SW 1271 (cell line): ENCODE measurements at places on chromosomes 3 and 15.

DNA sequence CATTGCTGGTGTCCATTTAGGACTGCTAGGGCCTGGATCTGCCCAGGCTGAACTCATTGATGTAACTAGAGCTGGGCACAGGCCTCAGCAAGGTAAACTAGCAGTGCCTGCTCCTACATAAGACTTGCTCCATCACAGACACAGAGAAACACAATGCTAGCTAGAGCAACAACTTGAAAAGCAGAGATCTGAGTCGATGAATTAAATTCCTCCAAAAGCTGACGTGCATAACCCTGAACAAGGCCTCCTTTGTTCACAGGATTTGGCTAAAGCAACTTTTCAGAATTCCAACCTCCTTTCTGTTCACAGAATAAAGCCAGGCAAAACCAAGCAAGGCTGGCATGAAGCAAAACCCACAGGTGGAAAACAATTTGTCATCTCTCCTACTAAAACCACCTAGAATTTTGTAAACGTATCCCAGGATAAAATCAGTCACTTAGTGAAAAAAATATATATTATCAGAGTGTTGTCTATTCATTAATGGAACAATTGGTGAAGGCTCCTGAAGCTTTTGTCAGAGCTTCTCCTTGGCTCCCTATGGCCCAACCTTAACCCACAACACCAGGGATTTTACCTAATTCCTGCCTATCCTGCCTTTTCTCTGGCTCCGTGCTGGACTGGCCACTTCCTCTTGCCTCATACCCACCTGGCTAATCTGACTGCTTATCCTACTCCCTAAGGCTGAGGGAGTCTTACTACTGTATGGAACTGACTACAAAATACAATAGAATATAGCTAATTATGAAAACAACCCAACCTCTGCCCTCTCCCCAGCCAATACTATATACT, 39.9 kb downstream of the PLCH1 start:
- no peak for DNase-seq

DNA sequence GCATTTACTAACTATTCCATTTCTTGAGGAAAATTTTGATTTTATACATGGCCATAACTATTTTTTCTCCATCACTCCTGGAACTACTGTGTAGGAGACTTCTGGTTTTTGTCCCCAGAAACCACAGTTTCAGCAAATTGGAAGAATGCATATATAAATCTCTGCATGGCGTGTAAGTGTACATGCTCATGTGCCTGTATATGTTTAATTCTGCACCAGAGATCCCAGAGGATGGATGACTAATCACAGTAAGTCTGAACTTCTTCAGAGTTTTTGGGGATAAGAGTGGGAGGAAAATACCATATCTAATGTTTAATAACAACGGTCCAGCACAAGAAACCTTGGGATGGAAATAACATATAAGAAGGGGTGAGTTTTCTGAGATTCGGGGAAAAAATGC, 10.9 kb upstream of the COL6A6 start:
- no peak for DNase-seq

DNA sequence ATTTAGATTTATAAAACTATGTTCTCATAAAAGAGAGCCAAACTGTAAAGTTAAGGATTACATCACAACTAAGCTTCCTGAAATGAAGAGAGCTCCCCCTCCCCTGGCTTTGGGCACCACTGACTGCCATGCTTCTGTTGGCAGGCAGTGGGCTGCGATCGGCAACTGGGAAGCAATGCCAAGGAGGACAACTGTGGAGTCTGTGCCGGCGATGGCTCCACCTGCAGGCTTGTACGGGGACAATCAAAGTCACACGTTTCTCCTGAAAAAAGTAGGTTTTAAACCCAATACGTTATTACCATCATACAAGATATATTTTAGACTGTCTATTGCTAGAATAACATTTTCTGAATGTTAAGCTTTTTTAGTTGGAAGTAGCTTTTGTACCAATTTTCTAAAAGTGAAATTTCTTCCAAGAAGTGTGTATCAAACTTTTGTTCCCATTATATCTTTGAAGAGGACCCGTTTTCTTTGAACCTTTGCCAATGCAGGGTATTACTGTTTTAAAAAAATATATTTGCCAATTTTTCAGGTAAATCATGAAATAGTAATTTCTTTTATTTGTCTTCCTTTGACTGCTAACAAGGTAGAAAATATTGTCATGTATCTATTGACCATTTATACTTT, 184.1 kb downstream of the ADAMTSL3 start:
- DNase-seq: no peak

GRCh38 chr3:156642750-156643728, 31.4 kb upstream of the TIPARP start:
- DNase-seq: no peak

- DNase-seq: peak; percentile 18
These were observed 29.5 kb downstream of the AGTR1 start for GRCh38 chr3:148727231-148727630.

DNA sequence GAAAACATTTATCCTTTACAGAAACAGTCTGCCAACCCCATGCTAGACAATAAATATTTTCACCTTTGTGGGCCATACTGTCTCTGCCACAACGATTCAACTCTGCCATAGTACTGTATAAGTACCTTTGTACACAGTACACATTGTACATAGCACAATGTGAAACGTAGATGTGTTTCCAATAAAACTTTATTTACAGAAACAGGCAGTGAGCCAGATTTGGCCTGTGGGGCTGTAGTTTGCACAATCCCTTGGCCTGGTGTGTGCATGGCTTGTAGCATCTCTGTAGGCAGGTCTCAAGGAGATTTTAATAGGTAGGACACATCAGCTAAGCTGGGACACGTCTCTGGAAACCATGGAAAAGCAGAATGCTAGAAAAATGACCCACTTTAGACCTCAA, 74.3 kb downstream of the TFG start:
- no peak for DNase-seq

GRCh38 chr3:73716418-73716817, 91.7 kb upstream of the PDZRN3 start:
- no peak for DNase-seq

DNA sequence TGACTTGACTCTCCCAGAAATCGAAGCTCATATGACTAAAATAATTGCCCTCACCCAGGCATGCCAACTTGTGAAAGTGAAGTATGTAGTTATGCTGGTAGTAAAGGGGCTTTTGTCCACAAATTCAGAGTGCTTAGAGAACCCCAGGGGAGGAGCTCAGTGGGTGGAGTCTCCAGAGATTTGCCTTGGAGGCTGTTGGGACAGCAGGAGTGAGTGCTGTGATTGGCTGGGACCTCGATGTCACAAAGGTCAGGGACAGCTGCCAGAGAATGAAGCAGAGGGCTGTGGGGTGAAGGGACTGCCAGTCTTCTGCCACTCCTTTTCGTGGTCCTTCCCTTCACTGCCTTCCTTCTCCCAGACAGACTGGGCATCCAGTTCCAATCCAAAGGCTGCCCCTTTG, 49.8 kb downstream of the ZNF445 start:
- no peak for DNase-seq

DNA sequence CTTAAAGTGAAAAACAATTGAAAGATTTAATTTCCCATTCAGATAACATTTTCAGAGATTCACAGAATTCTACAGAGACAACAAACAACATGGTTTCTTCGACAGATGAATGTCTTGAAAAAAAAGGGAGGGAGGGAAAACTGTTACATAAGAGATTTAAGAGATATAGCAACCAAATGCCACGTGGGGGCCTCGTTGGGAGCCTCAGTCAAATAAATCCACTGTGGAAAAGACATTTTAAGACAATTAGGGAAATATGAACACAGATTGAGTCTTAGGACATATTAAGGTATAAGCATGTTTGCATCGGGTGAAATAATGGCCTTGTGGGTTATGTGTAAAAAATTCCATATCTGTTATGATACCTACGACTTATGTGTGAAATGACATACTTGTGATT, 5.0 kb upstream of the PRRT3 start:
- DNase-seq: no peak

- no peak for DNase-seq
These were observed 103.3 kb downstream of the IL1RAP start for GRCh38 chr3:190617185-190617584.

- no peak for DNase-seq
These were observed 90.1 kb downstream of the B3GALNT1 start for GRCh38 chr3:161014843-161015749.

GRCh38 chr3:65971293-65972252, 67.1 kb downstream of the MAGI1 start:
- no peak for DNase-seq

DNA sequence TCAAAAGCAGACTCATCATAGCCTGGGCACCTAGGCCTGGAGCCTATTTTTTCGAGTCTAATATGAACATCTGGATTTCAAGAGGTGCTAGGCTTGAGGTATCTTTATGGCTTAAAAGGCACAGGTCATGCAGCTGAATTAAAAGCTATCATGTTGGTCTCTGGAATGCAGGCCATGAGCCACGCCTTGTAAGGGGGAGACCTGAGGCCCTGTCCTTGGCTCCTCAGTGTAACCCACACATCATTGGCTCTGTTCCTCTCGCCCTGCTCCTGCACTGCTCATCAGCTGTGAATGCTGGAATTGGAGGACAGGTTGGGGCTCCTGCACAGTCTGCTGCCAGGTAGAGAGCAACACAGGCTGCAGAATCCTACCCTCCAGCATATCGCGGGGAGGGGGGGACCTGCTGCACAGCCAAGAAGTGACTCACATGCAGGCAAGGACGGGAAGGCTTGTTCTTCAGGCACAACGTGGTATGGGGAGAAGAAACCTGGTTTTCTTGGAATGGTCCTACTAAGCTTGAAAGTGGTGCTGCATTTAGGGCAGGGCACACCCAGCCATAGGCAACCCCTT, 146.0 kb downstream of the CHST2 start:
- DNase-seq: no peak

- no peak for DNase-seq
These were observed 50.8 kb downstream of the LYSMD4 start for GRCh38 chr15:99682455-99682854.

DNA sequence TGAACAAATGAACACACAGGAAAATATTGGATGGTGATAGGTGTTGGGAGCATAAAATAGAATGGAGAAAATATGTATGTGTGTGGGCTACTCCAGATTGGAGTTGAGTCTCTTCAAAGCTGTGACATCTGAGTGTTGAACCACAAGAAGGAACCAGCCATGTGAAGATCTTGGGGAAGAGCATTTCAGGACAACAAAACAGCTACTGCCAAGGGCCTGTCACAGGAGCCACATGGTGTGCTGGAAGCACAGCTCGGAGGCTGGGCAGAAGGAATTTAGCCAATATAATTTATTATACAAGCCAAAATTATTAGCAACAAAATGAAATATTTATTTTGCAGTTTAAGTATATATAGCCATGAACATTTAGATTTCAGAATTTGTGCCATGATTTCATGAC, 108.3 kb upstream of the FGF7 start:
- no peak for DNase-seq

DNA sequence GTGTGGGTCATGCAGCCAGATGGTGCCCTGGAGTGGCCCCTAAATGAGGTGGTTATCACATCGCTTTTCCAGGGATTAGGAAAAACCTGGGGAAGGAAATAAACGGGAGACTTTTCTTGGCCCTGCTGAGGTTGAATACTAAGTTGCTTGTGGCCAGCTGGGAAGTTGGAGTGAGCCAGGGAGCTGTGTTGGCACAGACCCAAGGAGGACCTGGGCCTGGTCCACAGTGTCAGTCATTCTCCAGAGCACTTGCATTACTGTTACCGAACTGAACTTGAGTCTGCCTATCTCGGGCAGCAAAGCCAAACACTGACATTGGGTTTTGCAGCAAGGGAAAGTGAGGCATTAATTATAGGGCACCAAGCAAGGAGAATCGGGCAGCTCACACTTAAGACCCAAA, 339.0 kb downstream of the GABRB3 start:
- DNase-seq: no peak

DNA sequence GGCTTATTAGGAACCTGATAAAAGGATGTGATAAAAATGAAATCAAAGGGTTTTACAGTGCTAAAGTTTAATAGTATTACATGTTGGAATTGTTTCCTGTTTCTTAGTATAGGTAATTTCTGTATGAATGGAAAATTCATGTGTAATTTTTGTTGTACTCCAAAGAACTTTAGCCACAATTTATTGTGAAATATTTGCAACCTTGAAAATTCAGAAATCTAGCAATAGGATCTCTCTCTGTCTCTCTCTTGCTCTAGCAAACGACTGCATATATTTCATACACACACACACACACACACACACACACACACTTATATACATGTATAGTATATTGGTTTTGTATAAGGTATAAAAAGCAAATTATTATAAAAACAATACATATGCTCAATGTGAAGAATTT, 59.6 kb downstream of the PIAS1 start:
- no peak for DNase-seq

- DNase-seq: no peak
These were observed 801 bp upstream of the NGRN start for GRCh38 chr15:90264671-90265070.

DNA sequence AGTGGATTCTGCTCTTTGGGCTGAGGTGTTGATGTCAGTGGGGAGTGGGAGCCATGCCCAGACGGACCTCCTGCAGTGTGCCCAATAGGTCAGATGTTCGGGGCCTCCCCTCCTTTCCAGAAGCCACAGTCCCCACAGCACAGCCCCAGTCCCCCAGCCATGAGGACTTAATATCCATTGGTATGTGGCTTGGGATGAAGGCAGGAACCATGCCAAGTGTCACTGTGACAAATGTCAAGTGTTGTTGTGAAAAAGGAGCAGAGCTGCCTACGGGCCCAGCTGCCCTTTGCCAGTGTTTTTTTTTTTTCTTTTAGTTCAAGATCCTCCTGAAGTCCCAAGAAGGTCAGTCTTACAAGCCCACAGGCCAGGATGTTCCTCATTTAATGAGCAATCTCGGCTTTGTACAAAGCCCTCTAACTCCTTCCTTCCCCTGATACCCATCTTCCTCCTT, 12.2 kb downstream of the SEMA3G start:
- DNase-seq: no peak

DNA sequence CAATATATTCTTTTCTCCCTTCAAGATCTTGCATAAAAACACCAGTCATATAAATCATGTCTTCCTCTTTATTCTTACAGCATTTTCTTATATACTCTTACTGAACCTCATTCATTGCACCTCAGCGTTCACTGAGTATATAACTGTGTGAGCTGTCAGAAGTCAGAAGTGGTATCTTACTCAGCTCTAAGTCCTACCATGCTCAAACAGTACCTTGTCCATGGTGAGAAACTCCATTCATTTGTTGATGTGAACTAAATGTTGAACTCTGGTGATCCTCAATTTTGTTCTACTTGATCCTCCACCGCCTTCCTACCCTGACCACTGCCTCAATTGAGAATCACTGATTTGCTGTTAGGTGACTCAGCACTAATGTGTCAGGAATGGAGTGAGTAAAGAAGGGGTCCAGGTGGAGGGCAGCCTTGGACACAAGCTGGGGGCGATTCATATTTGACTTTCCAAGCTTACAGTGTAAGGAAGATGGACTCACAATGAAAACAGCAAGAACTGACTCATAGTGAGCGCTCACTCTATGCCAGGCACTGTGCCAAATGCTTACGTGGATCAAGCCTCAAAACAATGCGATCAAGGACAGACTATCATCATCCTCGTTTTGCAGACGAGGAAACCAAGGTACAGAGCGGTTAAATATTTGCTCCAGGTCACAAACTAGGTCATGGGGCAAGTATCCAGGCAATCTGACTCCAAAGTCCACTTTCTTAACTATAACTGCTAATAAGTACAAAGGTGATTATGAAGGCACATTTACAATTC, 13.5 kb upstream of the ZFYVE19 start:
- DNase-seq: peak; percentile 19

- DNase-seq: no peak
These were observed 86.4 kb downstream of the NSMCE3 start for GRCh38 chr15:29183071-29183831.

- no peak for DNase-seq
These were observed 34.1 kb downstream of the LRIG1 start for GRCh38 chr3:66466606-66467270.
